Brain pericyte (primary cell): ENCODE measurements at places on chromosomes 7 and 10.

DNA sequence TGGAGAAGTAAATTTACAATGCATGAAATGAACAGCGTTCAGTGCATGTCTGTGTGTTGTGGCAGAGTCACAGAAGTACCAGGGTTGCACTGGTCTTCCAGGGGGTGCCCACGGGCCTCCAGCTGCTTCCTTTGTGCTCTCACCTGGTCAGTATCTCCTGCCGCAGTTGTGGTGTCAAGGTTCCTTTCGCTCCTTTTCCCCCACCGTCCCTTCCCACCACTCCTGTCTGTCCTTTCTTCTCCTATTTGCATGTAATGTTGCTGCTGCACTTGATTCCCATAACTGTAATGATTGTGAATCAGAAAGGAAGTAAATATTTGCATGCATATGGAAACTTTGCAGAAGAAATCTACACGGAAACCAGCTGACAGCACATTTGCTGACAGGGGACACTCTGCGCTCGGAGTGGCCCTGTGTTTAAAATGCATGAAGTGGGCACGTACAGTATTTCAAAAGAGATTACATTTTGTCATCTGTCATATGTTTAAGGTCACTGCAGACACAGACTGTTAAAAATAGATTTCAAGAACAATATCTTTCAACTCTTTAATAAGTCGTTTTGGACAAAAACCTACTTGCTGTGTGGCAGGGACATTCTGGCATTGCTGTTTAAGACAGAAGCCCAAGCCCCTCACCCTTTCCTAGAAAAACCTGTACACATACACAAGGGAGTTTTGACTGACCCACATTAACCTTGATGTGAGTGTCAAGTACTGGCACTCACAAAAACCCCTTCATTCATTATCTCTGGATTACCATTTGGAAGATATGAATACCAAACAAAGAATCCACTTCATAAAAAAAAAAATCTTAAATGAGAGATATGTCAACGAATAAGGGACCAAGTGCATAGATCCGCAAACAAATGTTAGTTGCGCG is 336.7 kb upstream of the KLF6 start:
- no peak for DNase-seq

DNA sequence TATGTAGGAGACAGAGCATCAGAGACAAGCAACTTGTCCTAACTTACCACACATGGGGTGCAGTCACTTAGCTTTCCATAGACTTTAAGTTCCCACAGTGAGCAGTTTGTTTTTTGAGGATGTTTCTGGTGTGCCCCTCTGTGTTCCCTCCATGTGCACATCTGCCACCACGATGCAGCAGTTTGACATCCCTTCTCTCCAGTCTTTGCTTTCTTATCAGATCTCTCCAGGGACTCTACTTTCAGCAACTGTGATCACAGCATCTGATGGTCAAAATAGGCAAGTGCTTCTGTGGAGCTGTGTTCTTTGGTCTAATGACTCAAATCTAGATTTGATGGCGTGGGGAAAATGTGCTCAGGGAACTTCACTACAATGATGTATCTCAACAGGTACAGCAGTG is 96.5 kb upstream of the NAMPT start:
- no peak for DNase-seq

GRCh38 chr10:84493361-84493760 is 165.0 kb downstream of the CCSER2 start:
- DNase-seq, result no peak

DNA sequence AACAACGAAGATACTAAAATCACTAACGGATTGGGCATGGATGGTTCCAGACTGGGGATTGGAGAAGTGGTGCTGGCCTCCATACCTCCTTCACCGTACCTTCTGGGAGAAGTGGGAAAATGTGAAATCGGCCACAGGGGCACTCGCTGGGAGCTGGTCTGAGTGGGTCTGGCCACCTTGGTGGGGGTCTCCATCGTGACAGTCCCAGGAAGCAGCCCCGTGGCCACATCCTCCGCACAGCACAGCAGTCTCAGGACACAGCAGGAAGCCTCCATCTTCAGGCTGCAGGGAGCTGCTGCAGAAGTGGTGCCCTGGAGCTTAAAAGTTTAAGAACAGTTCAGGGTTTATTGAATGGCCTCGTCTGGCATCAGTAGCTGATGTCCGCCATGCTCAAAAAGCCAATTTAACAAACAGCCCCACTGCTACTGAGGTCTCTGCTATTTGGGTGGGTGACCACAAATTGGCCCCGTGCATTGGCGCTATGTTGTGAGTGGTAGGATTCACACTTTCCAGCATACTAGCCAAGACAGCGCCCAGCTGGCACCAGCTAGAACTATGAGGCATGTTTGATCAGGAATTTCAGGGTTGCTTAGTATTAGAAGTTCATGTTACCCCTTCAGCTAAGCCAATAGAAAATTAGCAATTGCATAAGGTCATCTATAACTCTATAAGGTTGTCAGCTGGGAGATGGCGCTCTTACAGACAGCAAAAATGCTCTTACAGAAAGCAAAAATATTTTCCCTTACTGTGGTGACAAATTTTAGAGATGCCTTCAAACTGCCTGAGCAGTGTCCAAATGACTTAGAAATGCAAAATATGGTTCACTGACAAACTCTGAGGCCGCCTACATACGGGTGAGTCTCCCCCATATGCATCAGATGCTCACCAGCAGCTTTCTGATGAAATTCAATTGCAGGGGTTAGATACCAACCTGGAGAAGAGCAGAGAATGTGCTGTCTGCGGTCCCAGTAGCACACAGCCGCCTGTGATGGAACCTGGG is 17.0 kb downstream of the PKD1L1 start:
- no peak for DNase-seq

DNA sequence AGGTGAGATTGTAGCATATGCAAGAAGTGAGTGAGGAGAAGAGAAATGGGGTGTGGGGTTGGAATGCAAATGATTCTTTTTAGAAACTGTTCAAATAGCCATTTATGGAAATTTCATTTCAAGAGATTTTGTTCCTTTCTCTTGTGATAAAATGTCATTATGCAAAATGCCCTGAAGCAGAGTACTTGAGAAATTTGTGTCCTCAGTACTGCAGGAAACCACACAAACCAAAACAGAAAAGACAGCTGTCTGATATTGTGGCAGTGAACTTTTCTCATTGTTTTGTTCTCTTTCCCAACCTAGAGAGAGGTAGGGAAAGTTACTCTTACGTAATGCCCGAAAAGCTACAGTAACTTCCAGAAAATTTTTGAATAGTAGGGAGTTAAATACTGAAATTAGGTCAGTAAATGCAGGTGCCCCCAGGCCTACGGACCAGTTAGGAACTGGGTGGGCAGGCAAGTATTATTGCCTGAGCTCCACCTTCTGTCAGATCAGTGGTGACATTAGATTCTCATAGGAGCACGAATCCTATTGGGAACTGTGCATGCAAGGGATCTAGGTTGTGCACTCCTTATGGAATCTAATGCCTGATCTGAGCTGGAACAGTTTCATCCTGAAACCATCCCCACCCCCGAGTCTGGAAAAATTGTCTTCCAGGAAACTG is 34.0 kb downstream of the DLD start:
- DNase-seq, result no peak

DNA sequence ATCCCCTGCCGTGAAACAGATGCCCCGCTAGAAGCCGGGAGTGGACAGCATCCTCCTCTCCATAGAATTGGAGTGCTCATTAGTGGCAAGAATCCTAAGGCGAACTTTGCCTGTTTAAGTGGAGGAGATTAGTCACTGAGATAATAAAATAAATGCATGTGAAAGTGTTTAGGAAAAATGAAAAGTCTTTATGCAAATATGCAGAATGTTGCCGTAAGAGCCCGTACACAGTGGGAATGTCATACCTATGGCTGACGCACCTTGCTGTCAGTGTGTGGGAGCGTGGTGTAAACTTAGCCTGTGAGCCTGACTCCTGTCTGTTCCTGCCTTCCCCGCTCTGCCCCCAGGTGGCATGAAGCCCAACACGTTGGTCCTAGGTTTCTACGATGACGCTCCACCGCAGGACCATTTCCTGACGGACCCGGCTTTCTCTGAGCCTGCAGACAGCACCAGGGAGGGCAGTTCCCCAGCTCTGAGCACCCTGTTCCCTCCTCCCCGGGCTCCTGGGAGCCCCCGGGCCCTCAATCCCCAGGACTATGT is 1.7 kb upstream of the TRIP6 start:
- DNase-seq, result no peak

GRCh38 chr7:124031919-124032318 is 948 bp downstream of the TMEM229A start:
- no peak for DNase-seq

DNA sequence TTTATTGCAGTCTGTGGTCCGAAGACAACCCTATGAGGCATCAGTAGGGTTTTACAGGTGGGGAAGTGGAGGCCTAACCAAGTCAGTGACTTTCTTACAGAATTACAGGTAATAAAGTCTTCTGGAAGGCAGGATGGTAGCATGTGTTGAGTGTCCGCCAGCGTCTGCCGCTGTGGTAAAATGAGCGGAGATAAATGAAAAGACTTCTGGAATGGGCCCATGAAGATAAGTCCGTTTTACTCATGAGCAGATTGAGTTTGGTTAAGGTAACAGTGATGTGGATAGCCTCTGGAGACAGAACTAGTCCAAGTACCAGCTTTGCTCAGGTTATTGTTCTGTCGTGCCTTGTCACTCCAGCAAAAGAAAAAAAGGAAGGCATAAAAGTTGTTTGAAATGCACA is 966 bp downstream of the FBH1 start:
- DNase-seq, result no peak

DNA sequence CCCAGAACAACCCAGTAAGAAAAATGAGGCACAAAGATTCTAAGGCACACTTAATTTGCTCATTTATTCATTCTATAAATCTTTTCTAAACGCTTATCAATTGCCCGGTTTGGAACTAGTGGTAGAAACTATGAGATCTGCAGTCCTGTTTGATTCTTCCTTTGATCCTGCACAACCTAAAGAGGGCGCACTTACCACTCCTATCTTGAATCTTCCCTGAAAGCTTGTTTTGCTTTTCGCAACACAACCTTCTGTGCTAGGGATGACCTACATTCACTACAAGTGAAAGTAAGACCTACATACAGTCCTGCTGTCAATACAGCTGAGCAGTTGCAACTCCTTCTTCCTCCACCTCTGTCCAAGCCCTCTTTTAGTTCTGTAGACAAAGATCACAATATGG is 12.6 kb upstream of the ARL4A start:
- DNase-seq, result no peak

- no peak for DNase-seq
Observed at GRCh38 chr7:81331061-81332018, 412.5 kb upstream of the SEMA3C start.

DNA sequence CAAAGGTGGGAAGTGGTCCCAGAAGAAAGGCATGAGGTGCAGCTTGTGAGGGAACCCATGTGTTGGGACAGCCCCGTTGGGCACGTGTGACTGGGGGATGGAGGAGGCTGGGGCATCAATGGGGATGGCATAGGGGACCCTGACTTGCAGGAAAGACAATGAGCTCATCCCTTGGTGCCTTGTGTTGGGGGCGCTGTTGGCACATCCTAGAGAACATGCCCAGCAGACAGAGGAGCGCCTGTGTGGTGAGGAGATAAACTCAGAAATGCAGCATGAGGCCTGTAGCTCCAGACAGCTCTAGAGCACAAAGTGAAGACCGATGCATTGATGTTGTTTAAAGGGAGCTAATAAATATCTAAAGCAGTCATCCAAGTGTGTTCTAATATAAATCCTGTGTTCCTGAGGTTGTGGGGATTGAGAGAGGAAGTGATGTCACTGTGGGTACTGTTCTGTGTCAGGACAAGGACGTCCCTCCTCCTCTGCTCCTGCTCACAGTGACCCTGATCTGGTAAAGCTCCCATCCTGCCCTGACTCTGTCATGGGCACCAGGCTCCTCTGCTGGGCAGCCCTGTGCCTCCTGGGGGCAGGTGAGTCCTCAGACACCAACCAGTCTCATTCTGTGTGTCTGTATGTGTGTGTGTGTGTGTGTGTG is 126.1 kb upstream of the PRSS58 start:
- no peak for DNase-seq

DNA sequence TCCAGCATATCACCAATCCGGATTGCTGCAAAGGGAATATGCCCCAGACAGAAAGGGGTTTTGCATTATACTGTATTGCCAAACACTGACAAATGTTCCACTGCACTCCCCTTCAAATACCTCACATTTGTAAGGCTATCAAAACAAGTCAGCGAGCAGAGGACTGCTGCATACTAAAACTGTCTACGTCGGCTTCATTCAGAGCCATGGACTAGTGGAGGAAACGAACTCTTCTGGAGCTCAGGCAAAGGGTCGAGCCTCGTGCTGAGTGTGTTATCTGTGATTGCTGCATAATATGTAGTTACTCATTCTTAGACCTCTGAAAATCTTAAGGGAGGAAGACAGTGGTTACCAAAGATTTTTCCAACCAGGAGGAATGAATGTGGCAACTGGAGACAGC is 200.2 kb downstream of the DYNC1I1 start:
- DNase-seq, result no peak

- DNase-seq, result no peak
Observed at GRCh38 chr7:67588631-67589030, 592.0 kb downstream of the TYW1 start.

DNA sequence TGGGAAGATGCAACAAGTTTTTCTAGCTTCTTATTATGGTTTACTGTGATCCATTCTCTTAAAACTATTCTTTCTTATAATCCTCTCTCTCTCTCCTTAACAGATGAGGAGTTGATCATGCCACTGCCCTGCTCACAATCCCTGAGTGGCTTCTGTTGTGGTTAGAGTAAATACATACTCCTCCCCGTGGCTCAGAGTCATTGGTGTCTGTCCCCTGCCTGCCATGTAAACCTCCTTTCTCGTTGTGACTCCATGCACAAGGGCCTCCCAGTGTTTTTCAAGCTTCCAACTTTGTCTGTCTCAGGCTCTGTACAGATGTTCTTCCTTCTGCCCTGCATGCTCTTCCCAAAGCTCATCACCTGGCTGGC is 20.4 kb downstream of the CCNY start:
- no peak for DNase-seq

DNA sequence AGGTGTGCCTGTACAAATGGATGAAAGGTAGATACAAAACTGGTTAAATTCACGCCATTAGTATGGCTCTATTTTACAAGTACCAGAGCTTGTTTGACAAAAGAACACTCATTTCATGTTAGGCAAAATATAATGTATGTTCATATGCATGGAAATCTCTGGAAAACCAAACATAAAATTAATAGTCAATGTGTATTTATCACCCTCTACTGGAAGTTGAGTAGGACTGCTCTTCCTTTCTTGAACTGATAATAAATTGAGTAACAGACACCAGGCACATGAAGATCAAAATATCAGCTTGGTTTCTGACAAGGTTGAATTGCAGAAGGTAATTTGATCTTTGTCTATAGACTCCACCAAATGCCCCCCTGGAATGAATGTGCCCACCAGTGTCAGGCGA is 19.8 kb upstream of the AKR1B1 start:
- DNase-seq, result no peak

DNA sequence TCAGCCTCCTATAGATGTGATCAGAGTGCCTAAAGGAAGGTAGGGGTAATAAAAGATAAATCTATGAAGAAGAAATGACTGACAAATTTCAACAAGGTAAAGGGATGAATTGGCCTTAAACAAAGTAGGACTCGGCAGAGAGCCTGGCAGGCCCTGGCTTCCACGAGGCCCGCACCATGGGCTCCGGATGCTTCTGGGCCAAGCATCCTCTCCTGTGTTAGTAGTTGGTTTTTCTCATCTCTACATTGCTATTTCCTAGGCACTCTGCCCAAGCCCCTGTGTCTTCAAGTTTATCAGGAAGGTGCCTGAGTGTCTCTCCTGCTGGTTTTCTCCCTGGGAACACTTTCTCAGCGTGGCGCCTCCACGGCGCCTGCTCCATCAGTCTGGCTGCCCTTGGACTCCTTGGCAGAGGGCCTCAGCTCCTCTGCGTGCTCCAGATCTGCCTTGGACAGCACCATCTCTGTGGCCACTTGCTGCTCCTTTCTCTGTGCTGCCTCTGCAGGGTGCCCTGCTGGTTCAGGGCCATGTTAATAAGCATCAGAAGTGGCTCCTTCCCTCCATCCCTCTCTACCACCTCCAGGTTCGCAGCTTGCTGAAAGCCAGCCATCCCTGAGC is 413.3 kb upstream of the DPP6 start:
- no peak for DNase-seq
